ENCODE measurements at places on chromosomes 12 and 14.

GRCh38 chr12:60043236-60043635, 447.4 kb downstream of the SLC16A7 start:
- H3K27me3 ChIP-seq: no peaks in the 10 kb centered on the region
- H3K27ac ChIP-seq: no peak overlapping the region
- H3K4me1 ChIP-seq: no peaks in the 10 kb centered on the region
- DNase-seq: no peak

- H3K27me3 ChIP-seq: no peaks in the 10 kb centered on the region
- no peak for DNase-seq
- H3K4me3 ChIP-seq: no peak overlapping the region
- peaks cover 9% of the 10 kb centered on the region for H3K36me3 ChIP-seq
- H3K27ac ChIP-seq: no peak overlapping the region
Measured at GRCh38 chr12:26572137-26572536, 260.9 kb downstream of the ITPR2 start.

GRCh38 chr14:60196291-60196690, 31.1 kb upstream of the DHRS7 start:
- H3K36me3 ChIP-seq: no peaks in the 10 kb centered on the region
- H3K4me3 ChIP-seq: no peak overlapping the region
- no peak overlapping the region for H3K27ac ChIP-seq
- H3K4me1 ChIP-seq: no peaks in the 10 kb centered on the region

- no peak overlapping the region for H3K27ac ChIP-seq
- peaks cover 8% of the 10 kb centered on the region for H3K4me1 ChIP-seq
- H3K4me3 ChIP-seq: no peak overlapping the region
- H3K36me3 ChIP-seq: no peaks in the 10 kb centered on the region
- H3K27me3 ChIP-seq: no peaks in the 10 kb centered on the region
- no peak for DNase-seq
Measured at GRCh38 chr12:116393859-116394650, 116.6 kb upstream of the MED13L start.

DNA sequence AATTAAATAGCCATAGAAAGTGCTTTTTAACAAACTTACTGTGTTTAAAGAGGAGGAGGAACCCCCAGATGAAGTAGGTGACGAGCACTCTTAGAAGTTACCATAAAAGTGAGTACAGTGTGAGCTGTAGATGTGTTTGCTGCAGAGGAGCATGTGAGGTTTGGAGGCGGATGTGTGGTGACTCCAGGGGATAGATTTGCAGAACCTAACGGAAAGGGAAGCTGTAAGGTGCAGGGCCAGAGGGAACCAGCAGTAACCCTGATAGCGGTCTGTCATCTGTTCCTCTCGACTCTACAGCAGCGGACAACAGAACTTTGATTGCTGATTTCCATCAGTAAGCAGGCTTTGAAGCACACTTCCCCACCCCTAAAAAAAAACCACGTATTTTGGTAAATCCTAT, 5.2 kb downstream of the CALM1 start:
- peaks cover 74% of the 10 kb centered on the region for H3K36me3 ChIP-seq
- H3K4me1 ChIP-seq: peaks cover 49% of the 10 kb centered on the region
- H3K4me3 ChIP-seq: no peak overlapping the region
- H3K27me3 ChIP-seq: no peaks in the 10 kb centered on the region

DNA sequence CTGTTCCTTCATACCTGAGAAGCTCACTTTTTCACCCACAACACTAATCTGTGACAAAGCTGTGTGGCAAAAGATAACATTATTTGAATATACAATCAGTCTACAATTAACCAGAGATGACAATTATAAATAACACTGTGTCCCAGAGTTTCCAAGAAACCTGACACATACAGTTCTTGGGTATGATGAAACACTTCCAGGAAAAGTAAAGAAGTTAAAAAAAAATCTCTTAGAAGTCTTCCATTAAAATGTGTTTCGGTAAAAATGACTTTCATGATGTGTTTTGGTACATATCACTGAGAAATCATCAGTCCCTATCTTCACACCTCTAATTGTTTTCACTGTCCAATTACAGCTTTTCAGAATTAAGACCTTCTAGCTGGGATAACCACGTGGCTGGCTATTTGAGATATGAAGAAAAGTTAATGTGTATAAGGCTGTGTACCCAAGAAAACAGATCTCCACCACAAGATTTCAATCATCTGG, 390.2 kb downstream of the SOX5 start:
- no peak overlapping the region for H3K27ac ChIP-seq
- no peak for DNase-seq
- no peaks in the 10 kb centered on the region for H3K36me3 ChIP-seq

DNA sequence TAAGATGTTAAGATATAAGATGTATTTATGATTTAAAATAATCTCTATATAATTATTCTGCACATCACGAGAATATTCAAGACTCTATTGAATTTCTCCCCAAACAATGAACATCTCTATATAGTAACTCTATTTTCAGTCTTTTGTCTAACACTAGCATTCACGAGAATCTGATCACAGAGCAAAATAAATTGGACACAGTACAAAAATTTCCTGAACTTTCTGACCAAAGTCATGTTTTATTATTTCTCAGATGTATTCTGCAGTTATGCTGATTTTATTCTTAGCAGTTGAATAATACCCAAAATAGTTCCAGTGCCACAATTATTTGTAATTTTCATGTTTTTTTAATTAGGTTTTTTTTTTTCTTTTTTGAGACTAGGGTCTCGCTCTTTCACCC, 19.6 kb downstream of the EPS8 start:
- DNase-seq: no peak
- no peak overlapping the region for H3K27ac ChIP-seq
- no peaks in the 10 kb centered on the region for H3K36me3 ChIP-seq
- no peaks in the 10 kb centered on the region for H3K27me3 ChIP-seq

- no peak overlapping the region for H3K4me3 ChIP-seq
- H3K27me3 ChIP-seq: no peaks in the 10 kb centered on the region
- H3K4me1 ChIP-seq: no peaks in the 10 kb centered on the region
- H3K27ac ChIP-seq: no peak overlapping the region
- DNase-seq: no peak
Measured at GRCh38 chr12:104171785-104172569, 34.0 kb upstream of the NFYB start.

DNA sequence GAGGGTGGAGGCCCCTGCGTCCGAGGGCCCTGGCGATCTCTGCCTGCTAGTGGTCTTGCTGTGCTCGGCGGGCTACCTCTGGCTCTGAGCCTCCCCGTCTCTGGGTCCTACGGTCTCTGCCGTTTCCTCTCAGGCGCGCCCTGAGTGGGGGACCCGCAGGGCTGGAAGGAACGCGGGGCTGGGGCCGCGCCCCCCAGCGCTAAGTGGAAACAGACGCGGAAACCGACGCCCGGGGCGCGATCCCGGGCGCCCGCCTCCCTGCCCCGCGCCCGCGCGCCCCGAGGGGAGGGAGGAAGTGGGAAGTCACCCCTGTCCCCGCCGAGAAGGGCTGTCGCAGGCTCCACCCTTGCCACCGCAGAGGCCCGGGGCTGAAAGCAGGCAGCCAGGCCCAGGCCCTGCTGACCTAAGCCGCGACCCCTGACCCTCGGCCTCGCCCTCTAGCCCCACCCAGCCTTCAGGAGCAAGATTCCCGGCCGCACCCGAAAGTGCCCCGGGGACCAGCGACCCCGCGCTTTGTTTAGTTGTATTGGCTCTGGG, 831 bp downstream of the CRIP1 start:
- H3K27ac ChIP-seq: peak overlapping the region; percentile 92
- H3K4me3 ChIP-seq: peak overlapping the region; percentile 97
- peaks cover 13% of the 10 kb centered on the region for H3K36me3 ChIP-seq
- peaks cover 83% of the 10 kb centered on the region for H3K4me1 ChIP-seq

DNA sequence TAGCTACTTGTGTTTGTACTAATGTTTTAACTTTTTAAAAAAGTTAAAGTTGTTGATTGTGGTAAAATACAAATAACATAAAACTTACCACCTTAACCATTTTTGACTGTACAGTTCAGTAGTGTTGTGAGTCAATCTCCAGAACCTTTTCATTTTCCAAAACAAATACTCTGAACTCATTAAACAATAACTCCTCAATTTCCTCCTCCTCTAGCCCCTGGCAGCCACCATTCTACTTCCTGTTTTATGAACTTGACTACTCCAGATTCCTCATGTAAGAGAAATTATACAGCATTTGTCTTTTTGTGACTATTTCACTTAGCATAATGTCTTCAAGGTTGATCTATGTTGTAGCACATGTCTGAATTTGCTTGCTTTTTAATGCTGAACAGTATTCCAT, 299.1 kb upstream of the AMIGO2 start:
- no peak overlapping the region for H3K27ac ChIP-seq
- H3K4me3 ChIP-seq: no peak overlapping the region
- H3K27me3 ChIP-seq: no peaks in the 10 kb centered on the region
- DNase-seq: no peak
- H3K36me3 ChIP-seq: no peaks in the 10 kb centered on the region

GRCh38 chr12:27060740-27061139, 21.6 kb downstream of the C12orf71 start:
- no peaks in the 10 kb centered on the region for H3K36me3 ChIP-seq
- no peaks in the 10 kb centered on the region for H3K27me3 ChIP-seq
- H3K27ac ChIP-seq: no peak overlapping the region
- H3K4me1 ChIP-seq: no peaks in the 10 kb centered on the region

- H3K4me1 ChIP-seq: no peaks in the 10 kb centered on the region
- no peak overlapping the region for H3K27ac ChIP-seq
- H3K36me3 ChIP-seq: no peaks in the 10 kb centered on the region
Measured at GRCh38 chr12:90959538-90960139, 4.7 kb upstream of the CCER1 start.

GRCh38 chr12:130421896-130422295, 84.2 kb downstream of the PIWIL1 start:
- H3K27me3 ChIP-seq: no peaks in the 10 kb centered on the region
- no peaks in the 10 kb centered on the region for H3K4me1 ChIP-seq
- H3K27ac ChIP-seq: no peak overlapping the region

DNA sequence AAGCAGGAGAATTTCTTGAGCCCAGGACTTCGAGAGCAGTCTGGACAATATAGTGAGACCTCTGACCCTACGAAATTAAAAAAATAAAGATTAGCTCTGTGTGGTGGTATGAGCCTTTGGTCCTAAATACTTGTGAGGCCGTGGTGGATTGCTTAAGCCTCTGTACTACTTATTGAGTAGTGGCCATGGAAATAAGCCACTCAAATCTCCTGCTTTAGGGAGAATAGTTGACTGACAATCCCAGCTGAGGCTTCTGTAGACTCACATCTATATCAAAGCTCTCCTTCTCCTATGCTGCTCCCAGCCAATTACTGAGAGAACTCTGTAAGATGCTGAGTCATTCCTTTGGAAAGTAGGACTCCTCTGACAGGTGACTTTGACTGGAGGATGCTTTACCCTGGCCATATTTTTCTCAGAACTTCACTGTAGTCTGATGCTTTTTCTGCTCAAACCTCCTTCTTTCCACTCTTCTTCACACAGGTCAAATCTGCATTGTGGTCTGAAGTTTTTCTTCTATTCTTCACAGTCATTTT, 420.2 kb downstream of the SLC6A15 start:
- no peak overlapping the region for H3K27ac ChIP-seq
- H3K4me3 ChIP-seq: no peak overlapping the region
- H3K27me3 ChIP-seq: no peaks in the 10 kb centered on the region
- H3K36me3 ChIP-seq: no peaks in the 10 kb centered on the region
- no peak for DNase-seq
- H3K4me1 ChIP-seq: no peaks in the 10 kb centered on the region

DNA sequence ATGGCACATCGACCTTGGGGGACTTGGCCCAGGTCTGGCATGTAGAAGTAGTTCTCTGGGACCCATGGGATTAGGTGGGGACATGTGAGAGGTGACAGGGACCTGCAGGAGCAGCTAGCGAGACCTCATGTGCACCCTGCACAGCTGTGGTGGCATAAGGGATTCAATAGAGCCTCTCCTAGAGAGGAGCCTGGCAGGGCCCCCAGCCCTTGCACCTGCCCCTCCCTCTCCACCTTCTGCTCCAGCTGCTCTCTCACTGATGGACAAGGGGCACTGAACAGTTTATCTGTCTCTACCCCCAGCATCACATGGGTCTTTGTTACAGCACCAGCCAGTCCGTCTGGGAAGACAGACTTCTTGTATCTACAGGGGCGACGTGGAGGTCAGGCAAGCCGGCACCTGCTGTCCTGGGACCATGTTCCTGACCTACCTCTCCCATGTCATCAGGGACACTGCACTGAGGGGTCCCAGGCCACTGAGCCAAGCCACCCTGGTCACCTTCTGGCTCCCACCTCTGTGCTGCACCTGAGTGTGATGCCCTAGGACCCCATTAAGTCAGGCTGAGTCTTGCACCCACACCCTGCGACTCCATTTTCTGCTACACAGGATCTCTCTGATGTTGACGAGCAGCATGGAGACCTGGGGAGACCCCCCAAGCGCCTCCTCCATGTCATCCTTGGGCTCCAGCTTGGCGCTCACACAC, 32.6 kb downstream of the DDX11 start:
- no peak for DNase-seq
- no peaks in the 10 kb centered on the region for H3K4me1 ChIP-seq
- H3K27ac ChIP-seq: no peak overlapping the region
- no peak overlapping the region for H3K4me3 ChIP-seq

DNA sequence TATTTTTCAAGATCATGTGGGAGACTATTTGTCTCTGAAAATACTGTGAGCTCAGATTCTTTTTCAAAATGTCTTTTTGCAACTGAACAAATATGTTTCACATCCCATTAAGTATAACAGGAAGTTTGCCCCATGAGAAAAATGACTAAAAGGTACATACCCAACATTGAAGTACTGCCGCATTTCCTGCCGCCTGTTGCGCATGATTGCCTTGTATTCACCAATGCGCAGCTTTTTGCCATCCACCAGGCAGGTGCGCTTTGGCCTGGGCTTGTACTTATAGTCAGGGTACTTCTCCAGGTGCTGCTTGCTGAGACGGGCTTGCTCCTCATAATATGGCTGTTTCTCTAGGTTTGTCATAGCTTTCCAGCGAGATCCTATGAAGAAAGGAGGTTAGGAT, 413.2 kb downstream of the SOX5 start:
- no peaks in the 10 kb centered on the region for H3K4me1 ChIP-seq
- no peaks in the 10 kb centered on the region for H3K36me3 ChIP-seq
- H3K27me3 ChIP-seq: no peaks in the 10 kb centered on the region
- no peak for DNase-seq
- no peak overlapping the region for H3K4me3 ChIP-seq

GRCh38 chr12:65787056-65787865, 37.0 kb upstream of the HMGA2 start:
- H3K4me3 ChIP-seq: no peak overlapping the region
- no peak for DNase-seq
- no peaks in the 10 kb centered on the region for H3K27me3 ChIP-seq
- H3K36me3 ChIP-seq: no peaks in the 10 kb centered on the region
- H3K27ac ChIP-seq: no peak overlapping the region

DNA sequence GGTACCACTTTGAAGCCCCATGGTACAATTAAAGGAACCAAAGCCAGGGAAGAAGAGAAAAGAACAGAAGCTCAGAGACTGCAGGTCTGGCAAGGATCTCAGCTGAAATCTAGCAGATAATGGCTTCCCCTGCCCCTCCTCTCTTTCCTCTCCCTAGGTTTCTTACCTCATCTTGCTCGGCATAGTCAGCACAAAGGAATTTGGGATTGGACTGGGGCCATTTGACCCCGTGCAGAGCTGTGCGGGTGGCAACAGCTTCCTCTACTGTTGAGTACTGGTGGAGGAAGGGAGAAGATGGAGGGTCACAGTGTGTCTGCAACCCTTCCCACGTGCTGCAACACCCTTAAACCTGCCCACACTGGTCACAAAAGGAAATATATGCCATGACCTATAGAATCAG, 4.7 kb upstream of the CDH24 start:
- no peaks in the 10 kb centered on the region for H3K27me3 ChIP-seq
- no peak overlapping the region for H3K4me3 ChIP-seq
- H3K27ac ChIP-seq: no peak overlapping the region
